Colonic mucosa (tissue), 4 donors: ENCODE measurements at places on chromosomes 2 and 18. TPM values are rescaled to one million over a fixed set of nuclear protein-coding genes. Genes with fewer than 3 reads are reported as not detected.

DNA sequence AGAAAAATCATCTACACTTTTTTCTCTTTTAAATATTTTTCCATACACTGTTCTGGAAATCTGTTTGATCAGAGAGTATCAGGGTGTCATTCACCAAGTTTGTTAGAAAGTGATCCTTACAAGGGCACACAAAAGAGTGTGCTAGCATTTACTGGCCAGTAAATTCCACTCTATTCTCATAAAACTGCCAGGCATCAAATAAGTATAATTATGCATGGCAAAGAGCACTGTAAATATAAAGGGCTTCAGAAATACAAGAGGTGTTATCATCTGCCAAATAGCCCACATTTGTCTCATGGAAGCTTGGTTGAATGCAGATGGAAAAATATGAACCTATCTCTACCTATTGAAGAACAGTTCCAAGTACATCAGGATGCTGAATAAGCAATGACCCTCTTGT is 847.3 kb upstream of the ACVR2A start:
- DNase-seq: no peak

- DNase-seq: peak; percentile 46
Measured at GRCh38 chr18:23618862-23619387, 32.6 kb upstream of the NPC1 start.

DNA sequence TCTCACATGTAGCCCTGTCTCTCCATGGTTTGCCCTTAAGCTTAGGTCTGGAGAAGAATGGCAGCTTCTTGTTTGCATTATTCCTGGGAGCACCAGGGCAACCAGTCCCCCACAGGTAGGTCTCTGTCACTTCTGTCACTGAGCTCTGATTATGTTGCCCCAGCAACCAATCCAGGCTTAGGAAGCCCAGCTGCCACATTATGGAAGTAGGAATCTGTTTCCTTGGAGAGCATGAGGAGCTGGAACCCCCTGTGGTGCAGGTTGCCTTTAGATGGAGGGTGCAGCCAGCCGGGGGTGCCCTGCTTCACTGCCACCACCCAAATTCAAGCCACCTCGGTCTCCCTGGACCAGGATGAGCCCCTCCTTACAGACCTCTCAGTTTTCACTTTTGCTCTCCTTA is 4.8 kb downstream of the RESP18 start:
- DNase-seq: no peak

ST8SIA3 gene
- 0.05 TPM for total RNA-seq

- no peak for DNase-seq
Measured at GRCh38 chr2:45134014-45134413, 124.8 kb upstream of the SIX2 start.

FAM98A gene
- total RNA-seq: 35.0 TPM
